ENCODE measurements at places on chromosomes 7 and 10. TPM values are rescaled to one million over a fixed set of nuclear protein-coding genes. Genes with fewer than 3 reads are reported as not detected.

Gene CALML5
- total RNA-seq = not detected

Gene FOXI2
- not detected for total RNA-seq

Gene SFRP4
- not detected for total RNA-seq

Gene FAM24B
- total RNA-seq = 11.0 TPM

Gene MYOZ1
- total RNA-seq = not detected

GRCh38 chr10:101157756-101158458, 26.8 kb downstream of the TLX1 start:
- no peak overlapping the region for H3K4me3 ChIP-seq
- no peak for DNase-seq
- H3K4me1 ChIP-seq = peaks cover 4% of the 10 kb centered on the region
- no peaks in the 10 kb centered on the region for H3K36me3 ChIP-seq
- H3K27me3 ChIP-seq = peaks cover 51% of the 10 kb centered on the region
- H3K27ac ChIP-seq = no peak overlapping the region

DNA sequence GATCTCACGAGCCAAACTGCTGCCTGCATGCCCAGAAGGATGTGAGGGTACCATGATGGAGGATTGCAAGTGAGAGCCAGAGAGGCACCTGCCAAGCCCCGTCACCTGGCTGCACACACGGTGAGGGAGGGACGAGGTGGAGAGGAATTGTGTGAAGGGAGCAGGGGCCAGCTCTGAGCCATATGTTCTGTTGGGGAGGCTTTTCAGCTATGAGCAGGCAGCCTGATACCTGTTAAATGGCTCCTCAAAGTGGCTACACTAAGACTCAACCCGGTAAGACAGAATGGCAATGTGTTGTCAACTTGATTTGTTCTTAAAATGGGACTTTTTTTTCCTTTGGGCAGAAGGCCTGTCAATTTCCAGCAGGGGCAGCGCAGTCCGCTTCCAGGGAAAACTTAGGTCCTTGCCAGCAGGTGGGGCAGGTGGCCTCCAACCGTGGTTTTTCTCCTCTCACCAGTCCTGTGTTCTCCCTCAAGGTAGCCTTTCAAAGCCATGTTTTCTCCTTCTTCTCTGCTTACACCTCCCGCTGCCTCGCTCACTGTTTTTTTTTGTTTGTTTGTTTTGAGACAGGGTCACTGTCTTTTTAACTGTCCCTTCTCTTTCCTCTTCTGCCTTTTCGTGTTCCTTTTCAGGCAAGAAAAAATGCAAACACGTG, 57.7 kb upstream of the ZNRF2 start:
- H3K4me3 ChIP-seq = no peak overlapping the region
- H3K27ac ChIP-seq = no peak overlapping the region
- H3K36me3 ChIP-seq = no peaks in the 10 kb centered on the region
- DNase-seq = no peak
- peaks cover 6% of the 10 kb centered on the region for H3K27me3 ChIP-seq
- peaks cover 4% of the 10 kb centered on the region for H3K4me1 ChIP-seq

GRCh38 chr7:130153211-130153908, 51.8 kb downstream of the TMEM209 start:
- H3K4me1 ChIP-seq = no peaks in the 10 kb centered on the region
- no peak for DNase-seq
- peaks cover 10% of the 10 kb centered on the region for H3K27me3 ChIP-seq
- H3K36me3 ChIP-seq = peaks cover 6% of the 10 kb centered on the region
- H3K4me3 ChIP-seq = no peak overlapping the region
- no peak overlapping the region for H3K27ac ChIP-seq

Data from activated CD8-positive, alpha-beta T cell treated with anti-CD3 and anti-CD28 coated beads, Interleukin-2, amount 10 ng/mL, durations not matched to agents 7 days and 5 days (primary cell).